Renal cortex interstitium (tissue), 15 donors: ENCODE measurements at places on chromosomes 6 and 20.

GRCh38 chr6:31729515-31729978, 448 bp upstream of the DDAH2 start:
- DNase-seq = no peak

DNA sequence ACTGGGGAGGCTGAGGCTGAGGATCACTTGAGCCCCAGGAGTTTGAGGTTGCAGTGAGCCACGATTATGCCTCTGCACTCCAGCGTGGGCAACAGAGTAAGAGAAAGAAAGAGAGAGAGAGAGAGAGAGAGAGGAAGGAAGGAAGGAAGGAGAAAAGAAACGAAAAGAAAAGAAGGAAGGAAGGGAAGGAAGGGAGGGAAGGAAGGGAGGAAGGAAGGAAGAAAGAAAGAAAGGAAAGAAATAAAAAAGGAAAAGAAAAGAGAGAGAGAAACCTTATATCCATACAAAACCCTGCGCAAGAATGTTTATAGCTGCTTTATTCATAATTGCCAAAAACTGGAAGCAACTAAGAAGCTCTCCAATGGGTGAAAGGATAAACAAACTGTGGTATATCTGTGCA, 8.1 kb upstream of the HSPA12B start:
- DNase-seq = no peak

- DNase-seq = no peak
Measured at GRCh38 chr6:146355521-146356100, 188.0 kb upstream of the RAB32 start.

GRCh38 chr6:15153191-15153590, 92.7 kb upstream of the JARID2 start:
- no peak for DNase-seq

DNA sequence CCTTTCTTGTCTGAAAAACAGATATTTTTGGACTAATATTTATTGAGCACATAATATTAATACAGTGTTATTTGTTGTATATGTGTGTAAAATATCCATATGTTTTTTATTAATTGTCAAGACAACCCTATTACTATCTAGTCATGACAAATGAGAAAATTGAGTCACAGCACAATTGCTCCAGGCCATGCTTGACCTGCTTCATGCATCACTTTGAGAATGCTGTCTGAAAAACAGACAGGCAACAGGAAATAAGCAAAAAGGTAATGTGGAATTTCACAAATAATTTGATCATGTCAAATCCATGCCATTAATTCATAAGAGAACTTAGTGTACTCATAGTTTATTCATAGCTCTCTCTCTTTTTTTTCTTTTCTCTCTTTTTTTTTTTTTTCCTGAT, 246.5 kb downstream of the RIMS1 start:
- no peak for DNase-seq

DNA sequence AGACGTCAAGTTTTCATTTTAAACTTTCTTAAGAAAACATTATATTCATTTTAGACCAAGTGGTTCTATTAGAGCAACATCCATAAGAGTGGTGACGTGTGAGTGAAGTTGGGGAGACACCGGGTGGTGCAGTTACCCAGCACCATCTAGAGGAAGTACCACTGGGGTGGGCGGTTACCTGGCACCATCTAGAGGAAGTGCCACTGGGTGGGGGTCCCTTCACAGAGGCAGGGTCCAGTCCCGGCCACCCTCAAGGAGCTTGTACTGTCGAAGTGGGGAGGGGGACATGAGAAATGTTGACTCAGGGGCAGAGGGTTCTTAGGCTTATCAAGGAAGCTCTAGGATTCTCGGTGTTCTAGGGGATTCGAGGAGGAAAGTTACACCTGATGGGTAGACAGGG, 26.2 kb downstream of the PHACTR3 start:
- DNase-seq = no peak

GRCh38 chr6:154140743-154141142, 101.7 kb downstream of the OPRM1 start:
- no peak for DNase-seq

- DNase-seq = no peak
Measured at GRCh38 chr20:14924433-14924832, 587.0 kb upstream of the FLRT3 start.

DNA sequence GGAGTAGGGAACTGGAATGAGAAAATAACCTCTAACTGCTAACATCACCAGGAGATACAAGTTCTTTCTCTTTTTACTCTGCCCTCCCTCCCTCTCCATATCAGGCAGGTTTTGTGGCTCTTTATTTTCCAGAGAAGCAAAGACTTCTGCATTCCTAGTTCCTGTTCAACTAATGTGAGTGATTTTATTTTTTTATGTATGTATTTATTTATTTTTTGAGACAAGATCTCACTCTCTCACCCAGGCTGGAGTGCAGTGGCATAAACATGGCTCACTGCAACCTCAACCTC, 6.0 kb upstream of the IER3 start:
- DNase-seq = no peak

GRCh38 chr6:100630536-100630935, 165.8 kb upstream of the SIM1 start:
- no peak for DNase-seq

DNA sequence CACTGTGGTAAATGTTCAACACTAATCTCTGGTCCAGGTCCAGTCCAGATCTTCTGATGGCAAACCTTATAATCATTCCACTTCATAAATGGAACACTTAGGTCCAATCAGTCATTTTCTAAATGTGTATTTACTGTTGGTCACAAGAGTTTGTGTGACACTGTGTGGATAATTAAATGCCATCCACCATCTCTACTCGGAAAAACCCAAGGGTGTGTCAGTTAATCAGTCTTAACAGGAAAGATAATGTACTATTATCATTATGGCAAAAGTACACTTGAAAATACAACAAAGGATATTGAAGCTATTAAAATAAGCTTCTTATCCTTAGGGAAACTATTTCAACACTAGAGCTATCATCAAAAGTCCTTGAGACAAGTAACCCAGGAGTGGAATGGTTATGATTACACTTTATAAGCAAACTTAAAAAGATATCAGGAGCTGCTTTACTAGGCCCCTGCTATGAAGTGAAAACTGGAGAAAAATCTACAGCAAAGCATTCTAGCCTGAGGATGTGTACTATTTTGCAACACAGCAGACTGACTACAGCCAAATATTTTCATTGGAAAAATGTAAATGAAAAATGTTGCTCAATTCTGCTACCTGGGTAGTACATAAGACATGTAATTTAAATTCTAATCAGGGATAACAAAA, 227.9 kb downstream of the LAMA2 start:
- DNase-seq = no peak

DNA sequence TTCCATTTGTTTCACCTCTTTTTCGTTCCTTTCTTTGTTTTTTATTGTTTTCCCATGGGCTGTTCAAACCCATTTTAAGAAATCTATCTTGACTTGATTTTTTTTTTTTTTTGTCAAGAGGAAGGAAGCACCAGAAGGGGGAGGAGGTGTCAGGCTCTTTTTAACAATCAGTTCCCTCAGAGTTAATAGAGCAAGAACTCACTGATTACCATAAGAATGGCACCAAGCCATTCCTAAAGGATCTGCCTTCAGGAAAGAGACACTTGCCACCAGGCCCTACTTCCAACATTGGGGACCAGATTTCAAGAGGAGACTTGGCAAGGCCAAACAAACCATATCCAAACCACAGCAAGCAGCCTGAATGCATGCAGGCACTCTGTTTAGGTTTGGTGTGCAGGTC, 168.0 kb downstream of the OTOR start:
- DNase-seq = no peak

DNA sequence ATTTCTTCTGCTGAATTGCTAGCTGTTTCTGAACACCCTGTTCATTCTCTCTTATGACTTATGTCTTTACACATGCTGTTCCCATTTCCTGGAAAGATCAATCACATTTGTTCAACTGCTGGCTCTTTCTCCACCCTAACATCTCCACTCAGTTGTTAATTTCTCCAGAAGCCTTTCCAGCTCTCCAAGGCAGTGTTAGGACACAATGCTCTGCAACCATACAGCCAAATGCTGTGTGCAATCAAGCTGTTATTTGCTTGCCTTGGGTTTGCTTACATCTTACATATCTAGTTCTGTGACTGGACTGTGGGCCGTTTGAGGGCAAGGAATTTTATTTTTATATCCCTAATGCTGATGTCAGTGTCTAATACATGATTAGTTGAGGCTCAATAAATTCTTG, 24.2 kb upstream of the CITED2 start:
- no peak for DNase-seq

DNA sequence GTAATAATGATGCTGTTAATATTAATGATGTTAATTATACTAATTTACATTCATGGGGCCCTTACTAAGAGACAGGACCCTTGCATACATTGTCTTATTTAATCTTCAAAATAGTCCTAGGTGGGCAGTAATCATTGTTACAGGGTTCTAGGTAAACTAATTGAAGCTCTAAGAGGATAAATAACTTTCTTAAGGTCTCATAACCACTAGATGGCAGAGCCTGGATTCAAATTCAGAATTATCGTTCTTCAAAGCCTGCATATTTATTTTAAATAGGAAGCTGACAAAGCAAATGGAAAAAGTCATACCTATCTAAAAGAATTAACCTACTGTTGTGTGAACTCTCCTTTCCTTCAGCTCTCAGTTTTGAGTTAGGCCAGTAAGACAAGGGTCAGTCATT, 23.5 kb downstream of the PTCHD4 start:
- no peak for DNase-seq

- DNase-seq = no peak
Measured at GRCh38 chr6:6697620-6698019, 109.1 kb downstream of the LY86 start.

GRCh38 chr20:43946659-43947315, 32.1 kb downstream of the TOX2 start:
- DNase-seq = no peak
